ENCODE measurements at places on chromosomes 1 and 21.
A peak's percentile ranks its signal among the peaks of the same experiment; 100 is the strongest.

- no peak for DNase-seq
These were observed 68.8 kb upstream of the KCNJ15 start for GRCh38 chr21:38188037-38188436.

- DNase-seq, result no peak
These were observed 36.0 kb downstream of the PTPRU start for GRCh38 chr1:29272147-29272907.

GRCh38 chr1:98881901-98882300 is 122.8 kb downstream of the PLPPR5 start:
- DNase-seq, result no peak

- no peak for DNase-seq
These were observed 95.9 kb upstream of the PPP2R5A start for GRCh38 chr1:212189352-212189738.

DNA sequence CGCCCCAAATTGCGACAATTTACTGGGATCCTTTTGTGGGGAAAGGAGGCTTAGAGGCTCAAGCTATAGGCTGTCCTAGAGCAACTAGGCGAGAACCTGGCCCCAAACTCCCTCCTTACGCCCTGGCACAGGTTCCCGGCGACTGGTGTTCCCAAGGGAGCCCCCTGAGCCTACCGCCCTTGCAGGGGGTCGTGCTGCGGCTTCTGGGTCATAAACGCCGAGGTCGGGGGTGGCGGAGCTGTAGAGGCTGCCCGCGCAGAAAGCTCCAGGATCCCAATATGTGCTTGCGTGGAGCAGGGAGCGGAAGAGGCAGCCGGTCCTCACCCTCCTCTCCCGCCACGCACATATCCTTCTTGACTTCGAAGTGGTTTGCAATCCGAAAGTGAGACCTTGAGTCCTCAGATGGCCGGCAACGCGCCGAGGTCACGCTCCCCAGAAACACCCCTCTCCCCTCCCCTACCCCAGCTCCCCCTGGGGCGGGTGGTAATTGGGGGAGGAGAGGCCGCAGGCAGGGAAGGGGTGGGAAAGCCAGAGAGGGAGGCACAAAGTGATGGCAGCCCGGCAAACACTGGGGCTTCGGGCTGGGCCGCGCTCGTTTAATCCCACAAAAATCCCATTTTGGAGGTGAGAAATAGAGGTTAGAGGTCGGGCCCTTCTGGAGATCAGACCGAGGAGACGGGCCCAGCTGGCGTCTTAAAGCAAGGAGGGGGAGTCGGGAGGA is 6.2 kb downstream of the SIM2 start:
- DNase-seq, result no peak

GRCh38 chr1:72283307-72284083 is 1.2 kb upstream of the NEGR1 start:
- DNase-seq, result peak; percentile 23

DNA sequence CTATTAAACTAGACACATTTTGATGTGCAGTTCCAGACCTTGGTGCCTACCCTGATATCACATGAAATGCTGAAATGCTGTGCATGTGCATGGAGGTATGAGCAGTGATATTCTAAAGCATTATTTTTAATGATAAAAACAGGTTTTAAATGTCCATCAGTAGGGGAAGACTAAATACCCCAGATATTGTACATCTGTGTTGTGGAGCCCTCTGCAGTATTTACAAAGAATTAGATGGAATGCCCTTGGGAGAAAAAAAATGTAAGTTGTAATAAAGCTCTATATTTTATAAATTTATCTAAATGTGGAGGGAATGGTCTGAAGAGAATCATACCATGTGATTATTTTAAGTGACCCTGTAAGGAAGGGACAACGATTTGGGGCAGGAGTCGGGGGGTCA is 39.1 kb upstream of the IGSF5 start:
- no peak for DNase-seq

- no peak for DNase-seq
These were observed 1.2 kb upstream of the RWDD3 start for GRCh38 chr1:95232646-95233318.

GRCh38 chr1:60890664-60891063 is 191.7 kb upstream of the NFIA start:
- no peak for DNase-seq

DNA sequence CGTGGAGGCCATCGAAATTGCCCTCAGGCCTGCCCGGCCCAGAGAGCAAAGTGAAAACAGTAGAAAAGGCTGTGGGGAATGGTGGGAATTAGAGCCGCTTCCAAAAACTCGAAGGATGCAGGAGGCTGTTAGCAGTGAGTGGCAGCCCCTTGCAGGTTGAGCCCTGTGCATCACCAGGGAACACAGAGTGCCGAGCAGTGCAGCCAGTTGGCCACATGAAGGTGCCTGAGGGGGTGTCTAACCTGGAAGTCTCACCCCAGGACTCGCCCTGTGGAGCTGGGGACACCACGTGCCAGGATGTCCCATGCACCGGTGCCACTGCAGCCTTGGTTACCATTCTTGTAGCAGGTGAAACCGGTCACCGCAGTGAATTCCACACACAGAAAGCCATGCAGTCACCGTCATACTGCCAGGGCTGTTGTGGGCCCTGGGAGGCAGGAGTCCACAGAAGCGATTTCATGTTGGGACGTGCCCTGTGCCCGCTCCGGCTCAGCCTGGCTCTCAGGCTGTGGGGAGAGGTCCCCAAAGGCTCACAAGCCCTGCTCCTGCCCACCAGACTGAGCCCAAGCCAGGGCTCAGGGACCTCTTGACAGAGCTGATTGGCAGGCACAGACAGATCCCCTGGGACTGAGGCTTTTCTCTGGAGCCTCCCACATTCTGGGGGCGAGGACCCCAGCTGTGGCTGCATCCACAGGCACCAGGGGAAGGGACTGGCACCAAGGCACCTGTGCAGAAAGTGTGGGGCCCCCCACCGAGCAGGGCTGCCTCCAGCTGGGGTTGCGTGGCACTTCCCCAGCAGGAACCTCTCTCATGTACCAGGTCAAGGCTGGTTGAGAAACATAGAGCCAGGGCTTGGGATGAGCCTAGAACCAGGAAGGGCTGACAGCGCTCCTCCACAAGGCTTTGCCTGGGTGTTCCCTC is 16.7 kb upstream of the ACTRT2 start:
- no peak for DNase-seq

DNA sequence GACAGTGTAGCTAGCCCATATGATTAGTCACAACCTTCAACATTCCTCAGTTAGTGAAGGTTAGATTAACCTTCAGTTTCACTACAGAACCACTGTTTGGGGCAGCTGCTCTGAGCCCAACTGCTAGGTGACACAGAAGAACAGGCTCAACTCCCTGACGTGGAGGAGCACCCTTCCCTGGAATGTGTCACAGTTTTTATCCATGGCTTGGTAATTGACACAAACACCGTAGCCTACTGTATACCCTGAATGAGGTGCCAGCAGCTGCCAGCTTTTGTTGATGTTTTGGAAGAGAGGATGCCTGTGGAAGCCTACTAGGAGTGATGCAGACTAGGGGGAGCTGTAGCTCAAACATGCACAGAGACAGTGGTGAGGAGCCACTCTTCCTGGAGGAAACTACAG is 56.6 kb upstream of the CR2 start:
- DNase-seq, result no peak

GRCh38 chr1:234214911-234215892 is 158.1 kb upstream of the COA6 start:
- no peak for DNase-seq

DNA sequence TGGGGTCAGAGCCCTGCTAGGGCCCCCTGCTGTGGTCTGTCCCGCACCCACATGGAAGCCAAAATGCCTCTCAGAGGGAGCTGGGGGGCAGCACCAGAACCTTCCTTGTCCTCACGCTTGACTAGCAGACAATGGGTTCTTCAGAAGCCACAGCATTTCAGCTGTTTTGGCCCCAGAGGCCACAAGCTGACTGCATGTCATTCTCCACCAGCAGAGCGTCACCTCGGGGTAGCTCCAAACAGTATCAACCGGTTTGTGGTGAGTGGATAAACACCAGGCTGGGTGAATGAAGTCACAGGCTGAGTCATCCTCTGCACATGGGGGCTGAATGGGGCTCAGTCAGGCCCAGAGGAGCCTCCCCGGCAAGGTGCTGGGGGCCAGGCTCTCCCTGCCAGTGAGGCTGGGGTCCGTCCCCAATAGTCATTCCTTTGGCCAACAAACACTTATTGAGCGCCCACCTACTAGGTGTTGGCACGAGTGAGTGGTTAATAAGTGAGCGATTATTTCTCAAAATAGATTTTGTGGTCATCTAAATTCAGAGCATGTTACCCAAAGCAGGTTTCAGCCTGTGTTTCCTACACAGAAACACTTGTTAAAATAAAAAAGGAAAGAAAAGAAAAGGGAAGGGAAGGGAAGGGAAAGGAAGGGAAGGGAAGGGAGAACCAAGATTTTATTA is 9.1 kb downstream of the OLIG1 start:
- DNase-seq, result peak; percentile 53

DNA sequence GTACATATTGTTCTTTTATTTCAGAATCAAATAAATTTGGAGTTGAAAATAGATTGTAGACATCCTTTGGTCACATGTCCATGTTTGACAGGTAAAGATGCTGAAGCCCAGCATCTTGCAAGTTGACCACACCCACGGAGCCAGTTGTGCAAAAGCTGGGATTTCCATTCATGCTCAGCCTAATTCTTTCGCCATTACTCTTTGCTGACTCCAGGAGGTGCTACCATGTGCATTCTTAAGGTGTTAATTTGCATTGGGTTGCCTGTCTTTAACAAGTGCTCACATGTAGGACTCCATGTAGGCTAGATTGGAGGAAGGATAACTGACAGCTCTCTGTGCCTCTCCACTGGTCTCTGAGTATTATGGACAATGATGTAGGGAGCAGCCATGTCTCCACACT is 660.7 kb downstream of the LMO4 start:
- DNase-seq, result no peak

- DNase-seq, result peak; percentile 89
These were observed 505 bp downstream of the CLSPN start for GRCh38 chr1:35769188-35769758.

GRCh38 chr1:235366286-235366685 is 941 bp upstream of the TBCE start:
- peak; percentile 58 for DNase-seq

GRCh38 chr1:29236712-29237128 is 398 bp downstream of the PTPRU start:
- DNase-seq, result no peak

GRCh38 chr1:183962903-183963302 is 74.6 kb downstream of the COLGALT2 start:
- DNase-seq, result no peak

DNA sequence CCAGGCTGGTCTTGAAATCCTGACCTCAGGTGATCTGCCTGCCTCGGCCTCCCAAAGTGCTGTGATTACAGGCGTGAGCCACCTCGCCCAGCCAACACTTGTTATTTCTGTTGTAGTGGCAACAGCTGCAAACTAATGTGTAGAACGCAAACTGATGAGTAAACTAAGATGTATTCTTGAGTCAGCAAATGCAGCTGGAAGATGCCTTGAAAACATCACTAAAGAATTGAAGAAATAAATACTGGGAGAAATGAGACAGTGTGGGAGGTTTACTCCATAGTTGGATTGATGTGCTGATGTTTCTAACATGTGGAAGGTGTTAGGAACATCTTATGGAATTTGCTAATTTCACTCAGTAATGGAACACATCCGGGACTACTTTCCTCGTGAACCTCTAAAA is 61.3 kb upstream of the KCNE2 start:
- DNase-seq, result no peak

GRCh38 chr1:91700332-91700731 is 185.6 kb downstream of the TGFBR3 start:
- no peak for DNase-seq

DNA sequence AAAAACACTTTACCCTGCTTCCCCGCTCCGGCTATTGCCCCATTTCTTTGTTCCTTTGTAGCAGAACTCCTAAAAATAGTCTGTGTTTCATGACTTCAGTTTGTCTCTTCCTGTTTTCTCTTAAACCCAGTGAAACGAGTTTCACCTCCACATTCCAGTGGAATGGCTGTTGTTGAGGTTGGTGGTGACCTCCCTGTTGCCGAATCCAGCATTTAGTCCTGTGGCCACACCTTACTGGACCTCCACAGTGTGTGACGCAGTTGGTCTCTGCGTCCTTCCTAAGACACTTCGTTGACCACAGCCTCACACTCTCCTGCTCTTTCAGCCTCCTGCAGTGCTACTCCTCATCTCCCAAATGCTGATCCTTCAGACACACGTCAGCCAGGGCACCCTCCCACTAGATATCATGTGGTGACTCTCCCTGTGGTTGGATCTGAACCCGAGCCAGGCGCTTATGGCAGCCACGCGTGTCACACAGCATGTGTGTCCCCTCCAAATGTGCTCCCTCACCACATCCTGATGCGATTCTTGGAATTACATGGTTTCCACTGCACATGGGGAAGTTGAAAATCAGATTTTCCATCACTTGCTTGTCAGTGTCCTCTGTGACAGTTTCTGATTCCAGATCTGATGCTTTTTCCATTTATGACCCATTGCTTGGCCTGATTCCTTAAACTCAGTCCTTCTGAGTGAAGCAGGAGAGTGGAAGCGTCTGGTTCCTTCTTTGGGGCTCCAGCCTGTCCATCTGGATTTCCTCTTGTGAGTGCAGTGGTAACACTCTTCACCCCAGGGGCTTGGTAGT is 99.1 kb upstream of the ARTN start:
- DNase-seq, result peak; percentile 69

DNA sequence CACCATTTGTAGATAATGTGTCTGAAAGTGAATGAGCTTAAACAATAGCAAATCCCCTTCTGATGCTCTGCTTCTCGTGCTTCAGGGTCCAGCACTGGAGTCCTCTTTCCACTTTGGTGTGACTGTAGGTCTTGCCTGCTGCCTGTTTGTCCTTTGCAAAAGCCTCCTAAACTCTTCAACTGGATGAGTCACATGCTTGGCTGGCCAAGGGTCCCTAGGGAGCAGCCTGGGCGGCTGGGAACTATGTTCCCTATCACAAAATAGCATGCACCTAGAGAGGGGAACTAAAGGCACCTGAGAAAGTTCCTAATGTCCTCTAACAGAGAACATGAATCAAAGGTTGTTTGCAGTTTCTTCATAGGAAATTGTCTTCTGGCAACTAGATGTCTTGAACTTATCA is 607.2 kb upstream of the PLXNA2 start:
- DNase-seq, result no peak

GRCh38 chr1:23184212-23184934 is 15.7 kb upstream of the LUZP1 start:
- DNase-seq, result peak; percentile 26

- DNase-seq, result no peak
These were observed 104.4 kb downstream of the PTPN14 start for GRCh38 chr1:214446772-214447556.

GRCh38 chr1:41101076-41101475 is 79.6 kb upstream of the SLFNL1 start:
- DNase-seq, result no peak

DNA sequence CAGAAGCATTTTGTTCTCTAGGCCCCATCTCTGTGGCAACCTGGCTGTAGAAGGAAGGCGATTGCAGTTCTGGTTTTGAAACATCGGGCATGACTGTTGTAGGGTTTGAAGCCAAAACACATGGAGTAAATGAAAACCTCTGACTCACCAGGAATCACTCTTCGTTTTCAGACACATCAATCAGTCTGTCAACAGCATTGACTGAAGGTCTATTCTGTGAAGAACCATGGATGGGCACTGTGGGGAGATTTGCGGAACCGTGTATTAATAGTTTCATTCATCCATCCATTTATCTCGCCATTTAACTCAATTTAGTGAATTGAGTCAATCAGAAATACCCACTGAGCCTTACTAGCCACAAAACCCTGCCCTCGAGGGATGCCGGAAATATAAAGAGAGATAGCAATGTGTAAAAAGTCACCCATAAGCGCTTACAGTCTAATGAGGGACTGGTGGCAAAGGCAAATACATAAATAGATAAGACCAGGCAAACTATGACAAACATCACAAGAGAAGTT is 364.6 kb upstream of the PROX1 start:
- DNase-seq, result no peak
